ENCODE measurements at places on chromosomes 5 and 9.

DNA sequence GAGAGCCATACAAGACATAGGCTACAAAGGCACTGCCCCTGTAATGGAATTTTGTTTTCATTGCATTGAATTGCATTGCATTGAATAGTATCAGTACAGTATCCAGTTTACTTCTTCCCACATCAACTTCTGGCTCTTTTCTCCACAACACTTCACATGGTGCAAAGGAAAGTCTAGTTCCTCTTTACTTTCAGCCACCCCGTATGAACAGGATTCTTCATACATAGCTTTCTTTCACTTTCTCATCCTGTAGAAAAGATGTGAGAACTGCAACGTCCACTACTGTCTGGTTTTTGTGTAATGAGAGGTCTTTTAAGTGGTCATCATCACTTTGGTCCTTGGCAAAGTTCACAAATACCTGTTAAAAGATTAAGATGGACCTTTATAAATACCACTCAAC is 20.2 kb downstream of the NIPSNAP3B start:
- DNase-seq: no peak

GRCh38 chr9:38065369-38066075 is 3.5 kb downstream of the SHB start:
- DNase-seq: no peak

GRCh38 chr9:130955947-130956621 is 17.0 kb upstream of the FIBCD1 start:
- DNase-seq: no peak

GRCh38 chr9:34995670-34996060 is 6.1 kb downstream of the DNAJB5 start:
- no peak for DNase-seq

DNA sequence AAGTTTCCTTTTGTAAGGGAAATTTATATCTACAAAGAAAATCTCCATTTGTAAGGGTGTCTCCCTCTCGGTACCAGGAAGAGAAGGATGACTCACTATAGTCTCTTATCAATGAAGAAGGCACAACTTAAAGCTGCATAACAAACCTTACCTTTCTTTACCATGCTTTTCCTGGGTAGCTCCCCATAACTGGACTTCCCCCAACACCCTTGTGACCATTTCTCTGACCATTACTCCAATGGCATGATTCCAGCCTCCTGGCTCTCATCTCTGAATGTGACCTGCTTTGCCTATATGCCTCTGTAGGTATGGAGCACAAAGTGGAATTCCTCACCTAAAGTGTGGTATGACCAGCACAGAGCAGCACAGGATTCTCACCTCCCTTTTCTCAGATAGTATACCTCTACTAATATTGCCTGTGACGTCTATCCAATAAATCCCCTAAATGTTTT is 62.8 kb downstream of the GNA14 start:
- no peak for DNase-seq

- peak; percentile 73 for DNase-seq
These were observed 3.2 kb downstream of the SH3PXD2B start for GRCh38 chr5:172450861-172451695.

- DNase-seq: no peak
These were observed 15.3 kb downstream of the AP3S1 start for GRCh38 chr5:115857057-115857479.

DNA sequence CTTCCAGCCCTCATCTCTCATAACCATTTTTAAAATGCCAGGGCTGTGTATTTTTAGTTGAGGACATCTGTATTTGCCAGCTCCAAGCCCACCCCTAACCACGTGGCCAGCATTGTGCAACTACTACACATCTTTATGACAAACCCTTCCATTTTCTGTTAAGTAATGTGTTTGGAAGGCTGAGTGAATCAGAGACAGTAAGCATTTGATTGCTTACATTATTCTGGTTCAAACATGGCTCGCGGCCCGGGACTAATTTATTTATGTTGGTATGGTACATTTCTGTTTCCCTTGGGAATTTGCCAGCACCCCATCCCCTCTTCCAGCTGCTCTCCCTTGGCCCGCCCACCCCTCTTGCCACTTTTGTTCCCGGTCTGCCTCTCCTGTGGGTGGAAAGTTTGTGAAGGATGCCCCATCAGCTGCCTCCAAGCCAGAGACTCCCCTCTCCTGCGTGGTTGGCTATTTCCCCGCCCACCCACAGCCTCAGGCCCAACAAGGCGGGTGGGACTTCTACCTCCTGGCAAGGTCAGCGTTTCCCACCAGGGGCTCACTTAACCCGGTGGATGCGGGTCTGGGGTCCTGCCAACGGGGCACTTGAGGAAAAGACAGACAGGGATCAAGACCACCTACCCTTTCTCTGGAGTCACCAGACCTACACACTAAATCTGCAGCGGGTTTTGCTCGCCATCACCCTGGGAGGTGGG is 162.2 kb downstream of the HSD17B3 start:
- DNase-seq: no peak

- no peak for DNase-seq
These were observed 171.5 kb downstream of the SSBP2 start for GRCh38 chr5:81579262-81579924.

- DNase-seq: no peak
These were observed 26.3 kb downstream of the NR3C1 start for GRCh38 chr5:143376911-143377813.

DNA sequence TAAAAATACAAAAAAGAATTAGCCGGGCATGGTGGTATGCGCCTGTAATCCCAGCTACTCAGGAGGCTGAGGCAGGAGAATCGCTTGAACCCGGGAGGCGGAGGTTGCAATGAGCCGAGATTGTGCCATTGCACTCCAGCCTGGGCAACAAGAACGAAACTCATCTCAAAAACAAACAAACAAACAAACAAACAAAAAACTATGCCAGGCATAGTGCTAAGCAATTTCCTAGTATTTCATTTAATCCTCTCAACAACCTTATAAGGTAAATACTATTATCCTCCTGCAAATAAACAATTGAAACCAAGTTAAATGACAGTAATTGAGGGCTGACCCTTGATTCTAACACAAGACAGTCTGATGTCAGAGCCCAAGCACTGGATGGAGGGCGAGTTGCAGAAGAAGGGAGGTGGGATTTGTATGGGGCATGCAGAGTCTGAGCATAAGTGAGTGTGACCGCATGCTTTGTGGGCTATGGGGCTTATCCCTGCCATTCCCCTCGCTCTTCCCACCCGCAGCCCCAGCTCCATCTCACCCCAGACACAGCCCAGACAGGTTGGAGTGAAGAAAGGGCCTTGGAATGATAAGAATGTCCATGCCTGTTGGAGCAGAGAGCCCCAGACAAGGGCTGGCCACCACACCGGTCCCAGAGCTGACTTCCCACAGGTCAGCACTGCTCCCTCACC is 24.3 kb upstream of the RPS14 start:
- DNase-seq: no peak
